ENCODE measurements at places on chromosomes 2 and 18. TPM values are rescaled to one million over a fixed set of nuclear protein-coding genes. Genes with fewer than 3 reads are reported as not detected.

DNA sequence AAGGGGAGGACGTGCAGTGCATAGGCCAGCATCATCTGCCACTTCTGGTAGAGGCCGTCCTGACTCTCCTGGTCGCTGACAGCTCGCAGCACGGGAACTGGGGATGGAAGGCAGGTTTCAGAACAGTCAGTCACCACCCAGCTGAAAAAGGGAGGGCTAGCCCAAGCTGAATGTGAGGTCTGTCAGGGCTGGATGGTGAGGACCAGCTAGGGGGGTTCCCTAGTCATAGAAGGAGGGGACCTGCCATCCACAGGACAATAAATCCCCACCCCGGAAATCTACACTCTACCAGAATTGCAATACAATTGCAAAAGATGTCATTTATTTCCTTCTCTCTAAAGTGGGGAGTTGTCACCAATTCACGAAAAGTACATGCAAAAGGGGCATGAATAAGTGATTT lies 15.8 kb downstream of the ABCG5 start:
- no peak for DNase-seq

DNA sequence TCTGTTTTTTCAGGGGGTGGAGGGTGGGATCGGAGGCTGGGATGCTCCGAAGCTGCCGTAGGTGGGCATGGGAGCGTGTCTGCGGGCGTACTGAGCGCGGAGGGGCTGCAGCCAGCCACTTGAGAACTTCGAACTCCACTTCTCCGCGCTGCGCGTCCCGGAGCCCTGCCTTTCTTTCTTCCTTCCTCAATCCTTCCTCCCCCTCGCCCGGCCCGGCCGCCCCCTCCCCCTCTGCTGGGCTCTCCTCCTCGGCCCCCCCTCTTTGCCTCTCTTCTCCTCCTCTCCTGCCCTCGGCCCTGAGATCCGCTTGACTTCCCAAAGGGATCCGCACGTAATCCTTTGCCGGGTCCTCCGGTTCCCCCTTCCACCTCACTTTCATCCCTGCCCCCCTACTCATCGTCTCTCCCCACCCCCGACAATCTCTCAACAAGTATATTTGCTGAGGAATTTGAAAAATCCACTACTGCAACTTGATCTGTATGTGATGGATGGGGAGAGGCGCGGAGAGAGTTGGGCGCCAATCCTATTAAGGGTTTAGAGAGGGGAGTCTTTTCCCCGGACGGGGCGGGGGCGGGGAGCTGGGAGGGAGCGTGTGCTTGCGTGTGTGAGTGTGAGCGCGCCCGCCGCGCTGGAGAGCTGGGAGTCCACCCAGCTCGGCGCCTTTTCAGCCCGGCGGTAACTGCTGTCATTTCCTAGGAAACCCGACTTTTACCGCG lies 1.1 kb downstream of the GLI2 start:
- peak; percentile 70 for DNase-seq

DNA sequence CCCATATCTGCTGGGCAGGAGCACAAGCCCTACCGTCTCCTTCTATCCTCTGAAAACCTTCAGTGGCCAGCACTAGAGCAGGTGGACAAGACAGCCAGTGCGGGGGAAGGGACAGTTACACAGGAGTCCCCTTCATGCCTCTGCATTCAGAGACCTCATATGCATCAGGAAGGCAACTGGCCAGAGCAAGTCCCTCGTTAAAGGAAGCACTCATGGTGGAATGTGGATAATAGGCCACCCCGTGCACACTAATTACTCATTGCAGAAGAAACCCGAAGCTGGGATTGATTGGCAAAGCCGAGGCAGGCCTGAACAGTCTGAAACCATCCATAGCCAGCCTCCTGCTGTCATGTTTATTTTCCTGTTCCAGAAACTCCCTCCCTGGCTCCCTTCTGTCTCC lies 11.2 kb downstream of the KIAA2012 start:
- no peak for DNase-seq

DNA sequence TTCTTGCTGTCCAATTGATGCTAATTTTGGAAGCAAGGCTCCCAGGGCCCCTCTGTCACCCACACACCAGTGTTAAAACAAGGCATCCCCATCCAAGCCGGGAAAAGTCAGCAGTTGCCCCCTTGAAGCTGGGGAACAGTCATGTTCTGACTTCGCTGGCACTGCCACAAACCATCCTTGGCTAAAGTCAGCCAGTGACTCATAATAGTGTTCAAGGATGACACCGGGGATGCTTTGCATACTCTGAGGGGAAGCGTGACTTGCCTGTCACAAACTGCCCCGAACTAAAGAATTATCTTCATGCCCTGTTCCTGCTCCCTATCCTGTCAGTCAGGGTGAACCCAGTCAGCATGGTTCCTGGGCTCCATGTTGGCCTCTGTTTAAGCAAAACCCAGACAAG lies 37.0 kb downstream of the TGFA start:
- no peak for DNase-seq

SP110 gene
- total RNA-seq: 12.0 TPM

RPRD1A gene
- 45.5 TPM for total RNA-seq

ZSWIM2 gene
- not detected for total RNA-seq

LCT gene
- not detected for total RNA-seq

C2orf80 gene
- total RNA-seq: not detected

NOL4 gene
- 0.20 TPM for total RNA-seq

ERICH2 gene
- not detected for total RNA-seq

RAB17 gene
- total RNA-seq: 2.2 TPM

UGT1A4 gene
- total RNA-seq: not detected

Measured in right cardiac atrium (tissue), 5 donors.